WERI-Rb-1 (cell line): ENCODE measurements at places on chromosomes 12 and 14.

- DNase-seq, result no peak
These were observed 42.4 kb downstream of the PLEKHG3 start for GRCh38 chr14:64746298-64747250.

- no peak for DNase-seq
These were observed 22.7 kb downstream of the YY1 start for GRCh38 chr14:100261621-100262020.

- DNase-seq, result no peak
These were observed 11.7 kb downstream of the RTL1 start for GRCh38 chr14:100891501-100892445.

GRCh38 chr12:49825360-49825970, 2.7 kb downstream of the NCKAP5L start:
- no peak for DNase-seq

- DNase-seq, result peak; percentile 60
These were observed at the start of gene C1S for GRCh38 chr12:7060353-7060954. Gene C1S (plus strand): TSS chr12:7060718. CDS start chr12:7061913, 1,195 bp downstream.

- DNase-seq, result no peak
These were observed 9.4 kb downstream of the AICDA start for GRCh38 chr12:8603286-8603685.

GRCh38 chr14:96754162-96754844, 42.9 kb upstream of the VRK1 start:
- DNase-seq, result no peak

DNA sequence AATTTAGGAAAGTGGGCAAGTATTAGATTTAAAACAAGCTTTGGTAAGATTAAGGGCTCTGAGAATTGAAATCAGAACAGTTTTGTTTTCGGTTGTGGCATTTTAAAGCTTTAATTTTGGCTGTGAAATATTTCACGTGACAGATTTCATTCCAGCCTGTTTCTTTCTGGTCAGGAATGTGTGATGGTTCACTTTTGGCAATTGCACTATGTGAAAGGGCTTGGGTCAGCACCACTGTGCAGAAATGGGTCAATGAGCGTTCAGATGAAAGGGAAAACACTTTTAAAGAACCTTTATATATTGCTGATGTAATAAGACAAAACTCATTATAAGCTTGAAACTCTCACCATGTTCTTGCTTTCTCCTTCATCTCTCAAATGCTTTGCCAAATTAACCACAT, 17.1 kb downstream of the NUBPL start:
- DNase-seq, result no peak

GRCh38 chr14:94031883-94032279, 5.7 kb downstream of the OTUB2 start:
- DNase-seq, result no peak

GRCh38 chr12:124938587-124938986, 24.1 kb upstream of the UBC start:
- DNase-seq, result peak; percentile 37

GRCh38 chr12:10968765-10969456, 17.8 kb downstream of the TAS2R50 start:
- DNase-seq, result no peak

DNA sequence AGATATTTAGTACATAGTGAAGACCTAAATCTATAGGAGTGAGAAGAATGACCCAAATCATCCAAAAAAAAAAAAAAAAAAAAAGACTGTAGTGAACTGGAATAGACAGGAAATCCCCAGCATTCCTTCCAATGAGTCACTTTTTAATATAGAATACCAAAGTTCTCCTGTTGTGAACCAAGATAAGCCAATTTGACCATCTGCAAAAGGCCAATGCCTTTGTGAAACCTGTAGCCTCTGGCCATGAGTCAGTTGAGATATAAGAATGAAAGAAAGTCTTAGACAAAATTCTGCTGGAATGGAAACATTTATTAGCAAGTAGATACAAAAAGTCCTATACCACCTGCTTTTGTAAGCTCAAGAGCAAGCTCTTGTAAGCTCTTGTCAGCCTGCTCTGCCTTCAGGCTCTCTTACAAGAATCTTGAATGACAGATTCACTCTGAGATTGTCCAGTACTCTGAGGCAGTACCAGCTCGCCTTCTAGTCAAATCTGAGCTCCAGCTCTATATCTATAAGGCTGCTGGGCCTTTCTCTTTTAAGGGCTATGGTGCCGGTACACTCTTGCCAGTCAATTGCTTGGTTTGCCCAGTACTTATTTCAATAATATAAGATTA, 243.0 kb upstream of the TMTC1 start:
- DNase-seq, result no peak

DNA sequence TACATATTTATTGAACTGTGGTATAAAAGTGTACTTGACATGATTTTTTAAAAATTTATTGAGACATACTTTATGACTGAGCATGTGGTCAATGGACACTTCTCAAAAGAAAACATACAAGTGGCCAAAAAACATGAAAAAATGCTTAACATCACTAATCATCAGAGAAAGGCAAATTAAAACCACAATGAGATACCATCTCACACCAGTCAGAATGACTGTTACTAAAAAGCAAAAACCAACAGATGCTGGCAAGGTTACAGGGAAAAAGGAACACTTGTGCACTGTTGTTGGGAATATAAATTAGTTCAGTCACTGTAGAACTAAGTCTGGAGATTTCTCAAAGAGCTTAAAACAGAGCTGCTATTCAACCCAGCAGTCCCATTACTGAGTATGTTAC, 1177.6 kb downstream of the GALC start:
- no peak for DNase-seq

DNA sequence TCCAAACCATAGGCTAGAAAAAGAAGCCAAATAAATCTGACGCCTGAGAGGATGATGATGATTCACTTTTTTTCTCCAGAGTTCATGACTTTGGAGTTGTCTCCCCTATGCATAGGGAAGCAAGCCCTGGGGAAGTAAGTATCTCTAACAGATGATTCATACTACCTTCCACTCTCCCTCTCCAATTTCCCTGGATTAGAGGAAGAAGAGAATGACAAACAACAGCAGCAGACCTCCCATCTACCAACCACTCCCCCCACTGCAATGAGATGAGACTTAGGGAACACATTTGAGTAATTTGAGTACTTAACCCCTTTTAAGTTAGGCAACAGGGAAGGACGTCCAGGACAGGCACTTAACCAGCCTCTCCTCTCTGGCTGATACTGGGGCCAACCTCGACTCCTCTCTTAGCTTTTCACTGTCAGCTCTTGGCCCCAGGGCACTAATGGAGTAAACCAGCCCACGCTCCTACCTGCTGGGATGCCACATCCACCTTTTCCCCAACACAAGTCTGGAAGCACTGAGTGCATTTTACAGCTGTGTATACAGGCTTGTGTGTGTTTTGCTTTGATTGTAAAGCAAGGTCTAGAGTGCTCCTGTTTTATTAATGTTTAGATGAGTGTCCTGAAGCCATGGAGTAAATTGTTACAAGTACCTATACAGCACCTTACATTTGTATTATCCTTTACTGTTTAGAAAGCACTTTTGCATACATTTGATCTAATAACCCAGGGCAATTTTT, 180.7 kb downstream of the PHLDA1 start:
- no peak for DNase-seq

GRCh38 chr12:107774349-107775029, at the start of gene ASCL4:
Gene ASCL4 (plus strand): TSS chr12:107774704. CDS start chr12:107775219, 515 bp downstream.
- DNase-seq, result no peak

GRCh38 chr14:57136669-57137328, 131.9 kb downstream of the EXOC5 start:
- DNase-seq, result peak; percentile 17

- DNase-seq, result peak; percentile 18
These were observed 84.6 kb upstream of the NAV3 start for GRCh38 chr12:77746096-77746495.

DNA sequence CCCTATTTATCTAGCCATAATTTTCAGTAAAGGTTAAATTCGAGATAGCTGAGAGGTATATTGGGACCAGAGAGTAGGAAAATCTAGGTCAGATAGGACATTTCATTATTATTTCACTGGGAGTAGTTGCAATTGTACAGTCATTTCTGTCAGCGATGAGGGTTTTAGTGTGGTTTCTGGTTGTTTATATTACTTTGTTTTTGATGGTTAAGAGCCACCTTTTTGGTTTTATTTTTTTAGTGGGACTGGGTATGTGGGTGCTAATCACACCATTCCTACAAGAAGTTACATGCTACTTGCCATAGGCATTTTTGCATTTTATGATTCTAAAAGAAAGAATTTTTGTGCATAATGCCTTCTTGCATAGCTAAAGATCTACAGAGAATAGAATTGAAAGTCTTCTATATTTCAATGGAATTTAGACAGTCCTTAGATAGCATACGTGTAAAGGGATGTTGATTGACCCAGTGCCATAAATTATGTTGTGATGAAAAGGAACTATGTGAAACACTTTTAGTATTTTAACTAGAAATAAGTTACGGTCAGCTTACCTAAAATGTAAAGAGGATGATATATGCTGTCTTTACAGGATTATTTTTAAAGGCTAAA, 85.2 kb downstream of the KTN1 start:
- no peak for DNase-seq

- no peak for DNase-seq
These were observed 158.6 kb upstream of the PARP11 start for GRCh38 chr12:4031703-4032291.

- DNase-seq, result no peak
These were observed 89.7 kb upstream of the CPM start for GRCh38 chr12:69022674-69023073.

DNA sequence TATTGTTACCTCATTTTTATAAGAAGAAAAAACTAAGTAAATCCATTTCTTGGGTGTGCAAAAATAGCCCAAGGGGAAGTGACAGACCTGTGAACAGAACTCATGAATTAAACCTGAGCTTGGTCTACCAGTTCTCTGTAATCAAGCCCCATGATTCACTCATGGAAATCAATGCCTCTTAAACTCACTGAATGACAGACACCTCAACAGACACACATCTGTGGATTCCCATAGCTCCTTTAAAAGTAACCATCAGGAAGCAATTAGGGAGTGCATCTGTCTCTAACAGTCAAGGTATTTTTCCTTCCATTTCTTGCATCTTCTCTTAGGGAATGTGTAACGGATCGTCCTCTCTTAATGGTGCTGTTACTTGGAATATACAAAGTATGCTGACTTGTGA, 215.0 kb upstream of the EEA1 start:
- DNase-seq, result no peak

GRCh38 chr12:89166525-89166934, 185.8 kb downstream of the DUSP6 start:
- no peak for DNase-seq

DNA sequence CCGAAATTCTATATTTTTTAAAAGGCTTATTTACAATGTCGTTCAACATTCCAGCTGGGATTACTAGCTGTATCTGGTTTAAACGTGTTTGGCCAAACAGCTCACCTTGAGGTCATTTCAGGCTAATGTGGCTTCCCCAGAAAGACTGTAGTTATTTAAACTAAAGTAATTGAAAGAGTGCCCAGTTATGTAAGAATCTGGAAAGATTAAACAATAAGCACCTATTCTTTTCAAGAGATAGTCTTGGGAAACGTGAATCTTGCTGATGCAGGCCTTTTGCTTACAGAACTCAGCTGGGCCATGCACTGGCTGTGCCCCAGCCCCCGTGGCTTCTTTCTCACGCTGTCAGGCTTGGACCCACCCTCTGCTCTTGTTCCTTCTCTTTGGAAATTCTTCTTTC, 24.4 kb downstream of the GLRX5 start:
- DNase-seq, result no peak

DNA sequence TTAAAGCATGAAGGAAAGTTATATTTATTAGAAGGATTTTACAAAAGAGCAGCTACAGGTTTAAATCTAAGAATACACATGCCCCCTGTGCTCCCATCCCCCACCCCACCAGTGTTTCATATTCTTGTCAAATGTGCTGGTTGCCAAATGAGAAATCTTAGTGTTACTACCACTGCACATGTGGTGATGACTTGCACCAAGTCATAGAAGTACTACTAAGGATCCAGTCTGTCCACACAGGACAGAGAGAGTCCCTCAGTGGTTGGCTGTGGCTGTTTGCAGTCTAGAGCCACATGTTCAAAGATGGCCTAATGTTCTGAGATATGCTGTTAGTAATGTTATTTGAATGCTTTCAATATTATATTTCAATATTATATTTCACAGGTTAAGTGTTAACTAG, 268.8 kb downstream of the ADAMTS20 start:
- no peak for DNase-seq

GRCh38 chr14:38257507-38257906, 1.6 kb upstream of the CLEC14A start:
- DNase-seq, result no peak

- no peak for DNase-seq
These were observed 6.3 kb downstream of the FLRT2 start for GRCh38 chr14:85535991-85536832.

DNA sequence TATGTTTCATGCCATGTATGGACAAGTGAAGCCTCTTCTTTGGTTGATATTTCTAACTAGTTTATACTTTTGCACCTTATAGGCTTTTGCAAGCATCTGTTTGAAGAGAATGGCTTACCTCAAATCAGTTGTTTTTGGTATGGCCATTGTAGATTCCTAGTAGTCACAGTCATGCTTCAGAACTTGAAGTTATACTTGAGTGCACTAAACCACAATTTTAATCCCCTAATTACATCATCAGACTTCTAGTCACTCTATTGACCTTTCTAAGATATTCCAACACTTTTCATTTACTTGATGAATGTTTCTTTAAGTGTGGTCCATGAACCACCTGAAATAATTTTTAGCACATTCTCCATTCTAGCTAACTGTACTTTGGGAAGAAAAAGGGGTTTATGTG, 18.6 kb upstream of the KLRB1 start:
- no peak for DNase-seq

- DNase-seq, result no peak
These were observed 21.1 kb downstream of the FKBP3 start for GRCh38 chr14:45112896-45113781.
